ENCODE measurements at places on chromosomes 1 and 21. TPM values are rescaled to one million over a fixed set of nuclear protein-coding genes. Genes with fewer than 3 reads are reported as not detected.

ZNF683 gene
- polyA plus RNA-seq = not detected

GRCh38 chr1:20115479-20115878 lies 3.9 kb downstream of the PLA2G2D start:
- no peak for DNase-seq

DNA sequence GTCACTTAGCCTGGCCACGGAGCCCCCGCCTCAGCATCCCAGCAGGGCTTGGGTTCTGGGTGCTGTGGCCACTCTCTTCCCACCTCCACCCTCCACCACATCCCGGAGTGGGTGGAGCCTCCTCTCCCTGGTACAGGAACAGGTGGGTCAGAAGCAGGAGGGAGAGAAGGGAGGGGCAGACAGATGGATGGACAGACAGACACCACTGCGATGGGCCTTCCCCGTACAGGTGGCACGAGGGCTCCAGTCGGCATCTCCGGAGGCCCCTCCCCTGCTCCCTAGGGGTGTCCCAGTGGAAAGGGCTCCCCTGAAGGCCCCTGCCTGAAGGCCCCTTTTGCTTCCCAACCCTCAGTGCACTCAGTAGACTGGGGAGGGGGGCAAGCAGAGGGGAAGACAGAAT lies 96.9 kb upstream of the TARDBP start:
- no peak for DNase-seq

DNA sequence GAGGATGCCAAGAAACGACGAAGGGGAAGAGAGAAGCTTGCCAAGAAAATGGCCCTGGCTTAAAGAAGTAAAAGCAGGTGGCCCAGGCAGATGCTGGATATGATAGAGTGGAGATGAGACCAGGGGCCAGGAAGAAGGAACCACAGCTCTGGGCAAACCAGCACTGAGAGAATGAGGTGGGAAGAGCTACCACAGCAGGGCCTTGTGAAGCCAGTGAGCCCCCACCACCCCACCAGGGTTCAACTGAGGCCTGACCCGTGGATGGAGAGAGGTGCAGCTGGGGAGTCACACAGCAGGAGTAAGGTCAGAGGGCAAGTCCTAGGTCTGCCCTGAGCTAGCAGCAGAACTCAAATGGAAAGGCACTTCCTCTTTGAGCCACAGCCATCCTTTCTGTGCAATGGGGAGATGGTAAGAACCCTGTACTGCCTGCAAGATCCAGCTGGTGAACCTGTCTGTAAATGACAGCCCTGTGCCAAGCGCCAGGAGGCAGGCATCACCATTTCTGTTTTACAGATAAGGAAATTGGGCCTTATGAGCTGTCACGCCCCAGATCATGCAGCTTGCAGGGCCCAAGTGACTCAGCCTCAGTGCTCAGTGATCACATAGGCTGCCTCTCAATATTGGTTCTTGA lies 8.5 kb downstream of the SH3BGRL3 start:
- no peak for DNase-seq

GRCh38 chr1:110961902-110962301 lies 1.8 kb downstream of the LRIF1 start:
- DNase-seq = no peak

EXO1 gene
- 10.0 TPM for polyA plus RNA-seq

DNA sequence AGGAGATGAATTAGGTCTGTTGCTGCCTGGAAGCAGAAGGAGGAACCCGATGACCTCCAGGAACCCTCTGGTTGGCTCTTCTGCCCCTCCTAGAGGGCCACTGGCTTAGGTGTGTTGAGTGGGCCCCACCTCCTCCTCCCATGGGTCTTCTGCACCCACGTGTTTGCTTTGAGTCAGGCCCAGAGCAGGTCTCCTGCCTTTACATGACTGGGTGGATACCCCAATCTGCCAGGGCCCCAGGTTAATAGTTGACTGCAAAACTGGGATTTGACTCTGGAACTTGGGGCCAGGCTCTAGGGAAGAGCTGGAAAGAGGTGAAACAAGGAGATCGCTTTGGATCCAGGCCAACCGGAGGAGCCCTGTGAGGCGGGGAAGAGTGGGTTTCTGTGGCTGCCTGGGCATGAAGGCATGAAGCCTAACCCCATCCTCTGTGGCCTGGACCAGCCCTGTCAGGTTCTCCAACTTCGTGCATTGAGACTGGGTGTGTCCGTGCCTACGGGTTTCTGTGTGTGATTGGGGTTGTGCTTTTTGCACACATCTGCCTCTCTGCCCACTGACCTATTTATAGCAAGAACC lies 7.8 kb upstream of the LAD1 start:
- DNase-seq = no peak

- DNase-seq = no peak
Observed at GRCh38 chr1:154442006-154442740, 37.0 kb downstream of the IL6R start.

DNA sequence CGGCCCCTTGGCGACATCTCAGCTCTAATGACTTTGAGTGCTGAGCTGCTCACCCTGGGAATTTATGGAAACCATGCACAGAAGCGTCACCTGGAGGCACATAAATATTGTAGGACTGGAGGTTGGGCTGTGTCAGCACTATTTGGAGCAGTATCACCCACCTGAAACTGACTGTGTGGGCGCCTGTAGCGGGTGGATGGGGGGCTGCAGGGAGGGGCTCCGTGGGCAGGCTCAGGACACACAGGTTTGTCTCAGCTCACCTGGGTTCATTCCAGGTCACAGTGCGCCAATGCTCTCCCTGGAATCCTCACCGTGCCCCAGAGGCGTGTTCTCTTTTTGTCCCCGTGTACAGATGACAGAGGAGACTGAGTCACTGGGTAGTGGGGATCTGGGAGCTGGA lies 74.8 kb upstream of the ACTL8 start:
- DNase-seq = no peak

DNA sequence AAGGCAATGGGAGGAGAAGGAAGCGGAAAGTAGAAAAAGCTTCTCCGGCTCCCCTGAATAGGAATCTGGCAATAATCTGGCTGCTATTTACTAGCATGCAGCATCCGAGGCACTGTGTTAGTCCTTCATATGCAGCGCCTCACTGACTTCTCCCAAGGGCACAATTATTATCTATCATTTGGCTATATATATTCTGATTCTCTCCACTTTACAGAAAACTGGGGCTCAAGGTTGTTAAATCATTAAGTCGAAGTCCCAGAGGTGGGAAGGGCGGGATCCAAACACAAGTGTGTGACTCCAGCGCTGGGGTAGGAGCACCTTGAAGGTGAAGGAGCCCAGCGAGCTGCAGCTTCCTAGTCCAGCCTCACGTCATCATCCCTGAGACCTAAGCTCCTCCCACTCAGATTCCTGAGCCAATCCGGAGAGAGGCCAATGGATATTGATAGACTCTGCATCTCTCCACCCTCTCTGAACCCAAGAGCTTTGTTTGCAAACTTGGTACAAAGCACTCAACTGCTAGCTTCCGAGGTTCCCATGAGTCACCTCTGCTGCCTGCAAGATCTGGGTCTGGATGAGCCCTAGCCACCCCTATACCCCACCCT lies 16.6 kb upstream of the EYA3 start:
- peak; percentile 19 for DNase-seq

OVAAL gene
- not detected for polyA plus RNA-seq

S100A12 gene
- polyA plus RNA-seq = 1.8 TPM

CD1C gene
- polyA plus RNA-seq = 1.7 TPM

GRCh38 chr1:55337801-55338447 lies 122.8 kb upstream of the USP24 start:
- DNase-seq = no peak

SYDE2 gene
- polyA plus RNA-seq = 9.7 TPM

GRCh38 chr1:116573431-116574095 lies 2.7 kb upstream of the CD58 start:
- DNase-seq = no peak

CNTN2 gene
- polyA plus RNA-seq = 0.69 TPM

- no peak for DNase-seq
Observed at GRCh38 chr1:162997499-162998285, 71.5 kb upstream of the RGS4 start.

UQCRH gene
- polyA plus RNA-seq = 505 TPM
